Naive thymus-derived CD8-positive, alpha-beta T cell (primary cell): ENCODE measurements at places on chromosomes 7 and 10.

- no peak for DNase-seq
- no peak overlapping the region for H3K27ac ChIP-seq
- no peaks in the 10 kb centered on the region for H3K27me3 ChIP-seq
- H3K36me3 ChIP-seq, result peaks cover 48% of the 10 kb centered on the region
These were observed 99.7 kb downstream of the CCSER2 start for GRCh38 chr10:84427903-84428650.

GRCh38 chr7:52154382-52154781 lies 837.8 kb upstream of the COBL start:
- no peak overlapping the region for H3K4me3 ChIP-seq
- H3K27me3 ChIP-seq, result no peaks in the 10 kb centered on the region
- no peaks in the 10 kb centered on the region for H3K36me3 ChIP-seq
- no peak for DNase-seq
- no peaks in the 10 kb centered on the region for H3K4me1 ChIP-seq

DNA sequence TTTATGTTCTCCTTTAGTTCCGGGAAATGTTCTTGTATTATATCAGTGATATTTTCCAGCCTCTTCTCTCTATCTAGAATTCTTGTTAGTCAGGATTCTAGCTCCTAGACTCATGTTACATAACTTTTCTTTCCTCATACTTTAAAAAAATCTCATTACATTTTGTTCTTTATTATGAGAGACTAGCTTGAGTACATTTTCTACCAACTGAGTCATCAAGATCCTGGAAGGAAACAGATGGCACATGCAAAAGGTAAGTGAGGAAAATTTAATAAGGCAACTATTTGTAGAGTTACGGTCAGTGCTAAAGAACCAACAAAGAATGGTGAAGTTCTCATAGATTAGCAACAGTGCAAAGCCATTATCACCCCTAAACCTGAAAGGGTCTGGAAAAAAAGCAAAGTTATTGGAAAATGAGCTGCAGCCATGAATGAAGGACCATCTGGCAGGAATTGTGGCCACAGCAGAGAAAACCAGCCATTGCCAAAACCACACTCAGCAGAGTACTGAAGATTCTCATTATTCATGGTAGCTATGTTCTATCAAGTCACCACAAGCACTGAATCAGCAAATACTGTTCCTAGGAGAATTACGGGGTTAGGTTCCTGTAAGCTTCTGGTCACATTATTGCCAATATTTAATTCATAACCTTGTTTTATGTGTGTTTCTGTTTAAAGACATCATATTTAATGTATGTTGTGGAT lies 98.3 kb upstream of the C7orf33 start:
- peaks cover 10% of the 10 kb centered on the region for H3K36me3 ChIP-seq
- no peak overlapping the region for H3K4me3 ChIP-seq
- DNase-seq, result no peak

DNA sequence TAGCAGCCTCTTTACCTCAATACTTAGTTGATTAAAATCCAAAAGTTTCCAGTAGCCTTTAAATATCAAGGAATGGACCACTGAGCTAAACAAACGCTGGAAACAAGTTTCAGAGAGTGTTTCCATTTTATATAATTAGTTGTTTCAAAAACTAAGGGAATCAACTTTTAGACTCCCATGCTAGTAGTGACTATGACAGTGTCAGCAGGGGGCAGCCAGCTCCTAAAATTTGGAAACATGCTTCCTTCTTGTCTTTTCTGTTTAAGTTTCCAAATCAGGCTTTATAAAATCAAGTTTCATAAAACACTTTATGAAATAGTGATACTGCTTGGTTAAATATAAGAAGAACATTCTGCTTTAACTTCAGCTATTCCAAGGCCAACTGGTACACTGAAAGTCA lies 138.2 kb upstream of the TMEM229A start:
- H3K4me1 ChIP-seq, result no peaks in the 10 kb centered on the region
- no peak overlapping the region for H3K4me3 ChIP-seq
- no peaks in the 10 kb centered on the region for H3K36me3 ChIP-seq
- H3K27ac ChIP-seq, result no peak overlapping the region
- DNase-seq, result no peak

DNA sequence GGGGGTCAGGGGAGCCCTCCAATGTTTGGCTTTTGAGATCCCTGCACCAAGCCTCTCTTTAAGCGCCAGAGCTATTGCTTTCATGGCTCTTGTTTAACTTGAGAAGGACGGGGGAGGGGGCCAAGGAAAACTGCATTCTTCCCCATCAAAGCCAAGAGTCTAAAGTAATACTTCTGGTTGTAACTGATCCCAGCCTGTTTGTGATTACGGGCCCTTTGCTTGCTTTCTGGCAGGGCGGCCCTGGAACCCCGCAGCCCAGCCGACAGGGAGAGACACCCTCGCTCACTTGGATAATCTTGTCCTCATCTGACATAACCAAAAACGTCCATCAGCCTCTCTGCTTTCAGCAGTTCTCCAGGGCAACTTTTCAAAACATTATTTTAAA lies 154.7 kb downstream of the NEURL1 start:
- no peaks in the 10 kb centered on the region for H3K27me3 ChIP-seq
- no peaks in the 10 kb centered on the region for H3K36me3 ChIP-seq
- no peak overlapping the region for H3K27ac ChIP-seq
- no peak for DNase-seq

DNA sequence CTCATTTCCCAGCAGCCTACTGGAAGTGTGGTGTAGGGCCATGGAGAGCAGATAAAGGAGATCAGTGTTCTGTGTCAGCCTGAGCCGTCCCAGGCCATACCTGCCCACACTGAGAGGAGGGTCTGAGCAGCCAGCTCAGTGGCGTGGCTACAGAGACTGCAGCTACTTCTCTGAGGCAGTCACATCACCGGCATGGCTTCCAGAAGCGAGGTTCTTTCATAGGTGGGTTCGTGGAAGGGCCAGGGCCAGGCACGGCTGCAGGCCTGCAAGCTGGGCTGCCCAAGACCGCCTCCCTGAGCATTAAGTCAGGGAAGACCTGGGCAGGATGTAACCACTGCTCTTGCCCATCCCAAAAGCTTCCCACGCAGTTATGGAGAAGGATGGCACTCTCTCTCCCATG lies 34.9 kb downstream of the LDB3 start:
- H3K27ac ChIP-seq, result no peak overlapping the region
- no peak overlapping the region for H3K4me3 ChIP-seq
- no peaks in the 10 kb centered on the region for H3K36me3 ChIP-seq
- no peak for DNase-seq
- H3K4me1 ChIP-seq, result peaks cover 4% of the 10 kb centered on the region

DNA sequence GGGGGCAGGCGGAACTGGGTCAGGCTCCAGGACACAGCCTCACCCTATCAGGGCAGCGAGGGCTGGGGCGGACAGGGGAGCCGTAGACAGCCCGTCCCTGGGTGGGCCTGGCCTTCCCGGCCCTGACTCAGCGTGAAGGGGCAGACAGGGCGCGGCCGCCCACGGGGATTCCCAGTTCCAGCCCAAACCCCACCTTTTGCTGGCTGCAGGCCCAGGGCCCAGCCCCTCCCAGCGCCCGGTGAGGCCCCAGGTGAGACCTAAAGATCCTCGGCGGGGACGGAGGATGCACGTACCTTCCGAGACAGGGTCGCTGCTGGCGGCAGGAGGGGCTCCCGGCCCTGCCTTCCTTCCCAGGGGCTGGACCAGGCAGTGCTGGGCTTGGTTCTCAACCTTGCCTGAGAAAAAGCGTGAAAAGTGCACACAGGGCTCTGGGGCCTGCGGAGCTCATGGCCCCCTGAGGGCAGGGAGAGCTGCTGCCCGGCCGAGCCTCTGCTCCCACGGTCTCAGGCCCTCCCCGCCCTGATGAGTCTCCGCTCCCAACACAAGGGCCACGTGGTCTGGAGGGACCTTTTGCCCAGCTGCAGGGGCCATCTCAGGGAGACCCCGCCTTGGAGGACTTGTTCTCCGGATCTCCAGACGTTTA lies 43.9 kb upstream of the DNAJB6 start:
- no peak overlapping the region for H3K4me3 ChIP-seq
- no peaks in the 10 kb centered on the region for H3K36me3 ChIP-seq
- H3K4me1 ChIP-seq, result peaks cover 2% of the 10 kb centered on the region

DNA sequence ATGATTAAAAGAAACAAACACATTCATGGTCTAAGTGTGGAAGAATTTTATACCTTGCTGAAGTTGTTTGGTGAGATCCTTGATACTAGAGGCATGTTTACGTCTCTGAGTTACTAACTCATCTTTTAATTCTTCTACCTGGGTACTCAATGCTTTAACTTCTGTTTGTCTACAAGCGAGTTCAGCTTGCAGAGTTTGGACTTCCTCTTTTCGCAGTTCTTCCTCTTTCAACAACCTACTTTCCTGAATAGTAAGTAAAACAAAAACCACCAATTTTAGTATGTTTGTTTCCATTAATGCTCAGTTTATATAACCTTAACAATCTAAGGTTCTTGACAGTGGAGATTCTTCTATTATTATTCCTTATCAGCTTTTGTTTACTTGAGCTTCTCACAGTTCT lies 42.9 kb downstream of the CCDC186 start:
- H3K27ac ChIP-seq, result no peak overlapping the region
- no peak overlapping the region for H3K4me3 ChIP-seq
- peaks cover 87% of the 10 kb centered on the region for H3K36me3 ChIP-seq
- H3K4me1 ChIP-seq, result peaks cover 6% of the 10 kb centered on the region
- no peak for DNase-seq
- no peaks in the 10 kb centered on the region for H3K27me3 ChIP-seq

- no peaks in the 10 kb centered on the region for H3K27me3 ChIP-seq
- peaks cover 4% of the 10 kb centered on the region for H3K36me3 ChIP-seq
- no peak overlapping the region for H3K4me3 ChIP-seq
- no peaks in the 10 kb centered on the region for H3K4me1 ChIP-seq
These were observed 47.8 kb upstream of the CALD1 start for GRCh38 chr7:134731616-134732015.

GRCh38 chr10:133618851-133619250 lies 7.7 kb downstream of the FRG2B start:
- peaks cover 14% of the 10 kb centered on the region for H3K27me3 ChIP-seq
- H3K36me3 ChIP-seq, result peaks cover 2% of the 10 kb centered on the region
- no peak overlapping the region for H3K4me3 ChIP-seq
- no peaks in the 10 kb centered on the region for H3K4me1 ChIP-seq
- DNase-seq, result no peak

DNA sequence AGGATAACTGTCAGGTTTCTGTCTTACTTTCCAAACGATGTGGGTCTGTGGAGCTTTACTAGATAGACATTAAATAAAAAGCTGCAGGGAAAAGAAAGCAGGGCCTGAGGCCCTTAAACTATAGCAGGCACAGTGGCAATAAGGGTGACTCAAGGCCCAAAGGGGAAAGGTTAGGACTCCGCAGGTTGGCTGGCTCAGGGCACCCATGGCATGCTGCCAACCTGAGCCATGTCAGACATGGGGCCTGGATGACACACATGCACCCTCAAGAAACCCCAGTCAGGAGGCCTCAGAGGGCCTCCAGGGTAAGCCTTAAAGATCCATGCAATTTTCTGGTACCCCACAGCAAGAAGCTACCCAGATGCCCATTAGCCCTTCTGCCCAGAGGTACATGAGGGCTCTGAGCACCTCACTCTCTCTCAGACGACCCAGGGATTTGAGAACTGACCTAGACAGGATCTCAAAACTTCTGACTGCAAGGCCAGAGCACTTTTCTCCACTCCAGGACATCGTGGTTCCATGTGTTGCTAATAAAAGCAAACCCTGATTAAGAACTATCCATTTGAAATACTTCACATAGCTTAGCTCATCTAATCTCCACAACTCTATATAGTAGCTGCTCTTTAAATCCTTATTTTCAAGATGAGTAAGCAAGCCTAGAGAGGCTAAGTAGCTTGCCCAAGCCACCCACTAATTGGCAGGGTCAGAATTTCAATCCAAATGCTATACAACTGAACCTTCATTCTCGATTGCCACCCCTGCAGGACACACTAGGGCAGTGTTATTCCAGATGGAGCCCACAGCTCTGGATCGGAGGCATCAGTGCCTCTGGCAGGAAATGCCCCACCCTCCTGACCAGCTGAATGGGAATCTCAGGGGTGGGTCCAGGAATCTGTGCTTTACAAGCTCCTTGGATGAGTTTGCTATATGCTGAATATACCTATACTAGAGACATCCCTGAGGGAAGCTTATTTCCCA lies 132.5 kb upstream of the EFCAB10 start:
- H3K4me1 ChIP-seq, result peaks cover 4% of the 10 kb centered on the region
- no peak for DNase-seq
- no peaks in the 10 kb centered on the region for H3K27me3 ChIP-seq
- H3K36me3 ChIP-seq, result peaks cover 34% of the 10 kb centered on the region
- no peak overlapping the region for H3K4me3 ChIP-seq

DNA sequence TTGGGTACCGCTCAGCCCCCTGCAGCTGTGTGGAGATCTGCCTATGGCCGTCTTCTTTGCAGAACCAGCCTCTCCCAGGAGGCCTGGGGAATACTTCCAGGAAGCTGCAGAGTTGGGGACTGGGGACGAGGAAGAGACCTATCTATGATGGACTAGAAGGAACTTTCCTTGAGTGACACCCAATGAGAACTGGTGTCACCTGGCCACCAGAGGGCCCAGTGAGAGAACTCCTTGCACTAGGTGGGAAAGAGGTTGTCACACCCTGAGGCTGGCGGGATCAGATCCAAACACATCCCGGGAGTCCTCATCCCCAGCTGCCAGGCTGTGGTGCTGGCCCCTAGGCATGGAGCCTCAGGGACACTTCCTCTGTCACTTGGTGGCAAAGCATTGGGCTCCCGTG lies 4.9 kb upstream of the GRID2IP start:
- no peak overlapping the region for H3K4me3 ChIP-seq
- no peaks in the 10 kb centered on the region for H3K27me3 ChIP-seq
- H3K27ac ChIP-seq, result no peak overlapping the region
- no peak for DNase-seq

GRCh38 chr10:1126461-1126860 lies 70.3 kb downstream of the WDR37 start:
- H3K27me3 ChIP-seq, result no peaks in the 10 kb centered on the region
- H3K4me3 ChIP-seq, result no peak overlapping the region
- peaks cover 19% of the 10 kb centered on the region for H3K4me1 ChIP-seq
- peaks cover 44% of the 10 kb centered on the region for H3K36me3 ChIP-seq
- DNase-seq, result no peak

DNA sequence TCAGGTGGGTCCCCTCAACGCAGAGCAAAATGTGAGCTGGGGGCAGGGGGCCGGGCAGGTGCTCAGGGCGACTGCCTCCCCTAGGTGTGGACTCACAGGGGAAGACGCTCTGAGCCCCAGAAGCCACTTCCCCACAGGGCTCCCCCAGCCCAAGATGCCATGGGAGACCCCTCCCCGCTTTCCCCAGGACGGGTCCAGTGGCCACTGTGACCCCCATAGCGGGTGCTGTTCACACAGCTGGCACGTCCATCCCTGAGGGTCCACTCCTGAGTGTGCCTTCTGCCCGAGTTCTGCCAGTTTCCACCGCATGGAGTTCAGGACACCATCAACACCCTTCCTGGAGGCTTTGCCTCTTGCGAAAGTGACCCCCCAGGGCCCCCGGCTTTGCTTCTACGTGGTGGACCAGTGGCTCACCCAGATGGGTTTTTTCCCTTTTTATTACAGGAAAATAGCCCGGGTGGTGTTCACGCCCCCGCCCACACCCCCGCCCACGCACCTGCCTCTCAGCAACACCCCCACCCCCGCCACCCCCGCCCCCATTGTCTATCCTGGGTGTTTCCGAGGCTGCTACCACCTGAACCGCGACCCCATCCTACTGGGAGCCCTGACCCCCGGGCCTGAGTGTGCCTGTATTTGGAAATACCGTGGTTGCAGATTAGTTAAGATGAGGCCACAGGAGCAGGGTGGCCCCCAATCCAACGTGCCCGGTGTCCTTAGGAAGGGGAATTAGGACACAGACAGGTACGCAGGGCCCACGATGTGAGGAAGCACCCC lies 32.0 kb downstream of the ADAP1 start:
- peak; percentile 39 for DNase-seq
- H3K27me3 ChIP-seq, result no peaks in the 10 kb centered on the region
- H3K36me3 ChIP-seq, result no peaks in the 10 kb centered on the region
- H3K4me3 ChIP-seq, result peak overlapping the region; percentile 86
- peaks cover 39% of the 10 kb centered on the region for H3K4me1 ChIP-seq

- no peak overlapping the region for H3K27ac ChIP-seq
- DNase-seq, result no peak
- H3K4me1 ChIP-seq, result peaks cover 8% of the 10 kb centered on the region
- peaks cover 4% of the 10 kb centered on the region for H3K36me3 ChIP-seq
- H3K4me3 ChIP-seq, result no peak overlapping the region
These were observed 91.8 kb downstream of the ARHGAP12 start for GRCh38 chr10:31836569-31837406.
